ENCODE measurements at places on chromosomes 7 and 10. TPM values are rescaled to one million over a fixed set of nuclear protein-coding genes. Genes with fewer than 3 reads are reported as not detected.

Gene KLF14
- under 0.01 TPM for total RNA-seq

Gene EVX1
- not detected for total RNA-seq

Gene SPDYE2B
- not detected for total RNA-seq

Gene CNPY1
- not detected for total RNA-seq

Gene RBP4
- total RNA-seq, result not detected

Gene PLEKHS1
- not detected for total RNA-seq

Gene CTNNA3
- total RNA-seq, result not detected

Gene URGCP
- 27.0 TPM for total RNA-seq

Gene COL26A1
- not detected for total RNA-seq

Gene UBE2D1
- 8.5 TPM for total RNA-seq

Gene DNAJC1
- 44.0 TPM for total RNA-seq

Gene CPA1
- total RNA-seq, result 0.09 TPM

Gene CHST15
- total RNA-seq, result 0.63 TPM

Gene CALHM3
- not detected for total RNA-seq

Gene BTBD16
- not detected for total RNA-seq

Gene UFSP1
- total RNA-seq, result 2.7 TPM

Gene EGFR
- total RNA-seq, result 31.7 TPM

Gene PTPRZ1
- not detected for total RNA-seq

Gene MAT1A
- not detected for total RNA-seq

Gene LIPF
- not detected for total RNA-seq

Gene TMEM139
- total RNA-seq, result 0.09 TPM

Gene TYSND1
- 9.8 TPM for total RNA-seq

Gene MEIG1
- total RNA-seq, result 0.52 TPM

Gene TMEM176A
- total RNA-seq, result not detected

Gene DTX2
- 3.0 TPM for total RNA-seq

Gene PRSS37
- not detected for total RNA-seq

Gene CASP7
- total RNA-seq, result 35.2 TPM

Gene CROT
- 15.3 TPM for total RNA-seq

Gene TMEM270
- not detected for total RNA-seq

Gene HABP2
- not detected for total RNA-seq

Gene THSD7A
- total RNA-seq, result 1.1 TPM

Gene ACHE
- under 0.01 TPM for total RNA-seq

Gene FGFBP3
- total RNA-seq, result 0.47 TPM

Gene TM9SF3
- total RNA-seq, result 98.5 TPM

Gene BLOC1S2
- 50.1 TPM for total RNA-seq

Gene CLCN1
- not detected for total RNA-seq

Gene PNLIP
- total RNA-seq, result not detected

Gene SPDYE11
- total RNA-seq, result not detected

Gene CTAGE15
- total RNA-seq, result 0.09 TPM

Gene CAV2
- total RNA-seq, result 35.8 TPM

Gene SEMA3C
- 126 TPM for total RNA-seq

Gene CYP3A7
- 1.1 TPM for total RNA-seq

Gene C10orf105
- under 0.01 TPM for total RNA-seq

Gene MOGAT3
- not detected for total RNA-seq

Gene PON1
- not detected for total RNA-seq

Gene GALNT11
- 51.8 TPM for total RNA-seq

Gene LRIT1
- total RNA-seq, result not detected

Gene XRCC2
- 0.26 TPM for total RNA-seq

Gene SLC16A9
- total RNA-seq, result 0.26 TPM

Gene HOXA10
- not detected for total RNA-seq

Gene TMEM209
- total RNA-seq, result 7.6 TPM

Gene EPHA1
- total RNA-seq, result 0.09 TPM

Gene RELN
- total RNA-seq, result 0.63 TPM

Gene ALKBH4
- 11.0 TPM for total RNA-seq

Gene IRF5
- not detected for total RNA-seq

Gene DIP2C
- total RNA-seq, result 12.3 TPM

Gene CRPPA
- 0.60 TPM for total RNA-seq

Gene NXPH1
- total RNA-seq, result not detected

Gene ZPBP
- total RNA-seq, result not detected

Data from bronchial smooth muscle cell (primary cell).